HFF-Myc (cell line): ENCODE measurements at places on chromosomes 3 and 15.

DNA sequence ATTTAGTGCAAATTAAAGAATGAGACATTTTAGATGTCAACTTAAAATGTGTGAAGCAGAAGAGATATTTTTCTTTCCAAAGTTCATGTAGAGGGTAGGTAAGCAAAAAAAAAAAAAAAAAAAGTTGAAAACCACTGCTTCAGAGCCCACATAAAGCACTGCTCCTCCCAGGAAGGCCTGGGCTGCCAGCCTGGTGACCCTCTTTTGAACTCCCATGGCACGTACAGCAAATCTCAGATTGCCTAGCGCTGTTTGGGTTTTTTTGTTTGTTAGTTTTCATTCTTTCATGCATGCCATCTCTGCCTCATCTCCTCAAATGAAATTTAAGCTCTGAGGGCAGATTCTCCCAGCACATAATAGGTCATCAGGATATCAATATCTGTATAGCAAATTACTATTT is 120.1 kb downstream of the SRGAP3 start:
- DNase-seq, result no peak

DNA sequence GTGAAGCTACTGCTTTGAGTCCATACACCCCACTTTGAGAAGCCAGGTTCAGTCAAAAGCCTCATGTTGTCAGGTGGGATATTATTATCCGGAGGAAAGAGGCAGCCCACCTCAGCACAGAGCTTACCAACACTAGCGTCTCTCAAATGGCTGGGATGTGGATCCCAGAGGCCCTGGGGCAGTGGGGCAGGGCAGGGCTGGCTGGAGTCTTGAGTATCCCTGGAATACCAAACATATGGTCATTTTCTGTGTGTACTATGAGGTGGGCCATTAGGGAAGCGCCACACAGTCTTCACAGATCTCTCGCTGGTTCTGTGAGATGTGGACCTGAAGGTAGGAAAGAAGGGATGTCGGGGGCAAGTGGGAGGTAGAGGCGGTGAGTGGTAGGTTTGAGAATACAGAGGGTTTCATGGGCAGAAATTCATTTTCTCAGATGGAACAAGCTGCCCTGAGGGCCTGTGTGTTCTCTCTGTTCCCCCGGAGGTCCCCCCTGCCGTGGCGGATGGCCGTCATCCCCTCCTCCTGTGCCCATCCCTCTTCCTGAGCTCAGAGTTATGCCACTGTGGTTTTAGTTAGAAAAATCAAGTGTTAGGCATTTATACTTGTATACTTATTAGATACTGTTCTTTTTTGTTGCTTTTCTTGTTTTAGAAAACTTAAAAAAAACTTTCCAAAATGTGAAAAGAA is 66.4 kb downstream of the USP13 start:
- no peak for DNase-seq

DNA sequence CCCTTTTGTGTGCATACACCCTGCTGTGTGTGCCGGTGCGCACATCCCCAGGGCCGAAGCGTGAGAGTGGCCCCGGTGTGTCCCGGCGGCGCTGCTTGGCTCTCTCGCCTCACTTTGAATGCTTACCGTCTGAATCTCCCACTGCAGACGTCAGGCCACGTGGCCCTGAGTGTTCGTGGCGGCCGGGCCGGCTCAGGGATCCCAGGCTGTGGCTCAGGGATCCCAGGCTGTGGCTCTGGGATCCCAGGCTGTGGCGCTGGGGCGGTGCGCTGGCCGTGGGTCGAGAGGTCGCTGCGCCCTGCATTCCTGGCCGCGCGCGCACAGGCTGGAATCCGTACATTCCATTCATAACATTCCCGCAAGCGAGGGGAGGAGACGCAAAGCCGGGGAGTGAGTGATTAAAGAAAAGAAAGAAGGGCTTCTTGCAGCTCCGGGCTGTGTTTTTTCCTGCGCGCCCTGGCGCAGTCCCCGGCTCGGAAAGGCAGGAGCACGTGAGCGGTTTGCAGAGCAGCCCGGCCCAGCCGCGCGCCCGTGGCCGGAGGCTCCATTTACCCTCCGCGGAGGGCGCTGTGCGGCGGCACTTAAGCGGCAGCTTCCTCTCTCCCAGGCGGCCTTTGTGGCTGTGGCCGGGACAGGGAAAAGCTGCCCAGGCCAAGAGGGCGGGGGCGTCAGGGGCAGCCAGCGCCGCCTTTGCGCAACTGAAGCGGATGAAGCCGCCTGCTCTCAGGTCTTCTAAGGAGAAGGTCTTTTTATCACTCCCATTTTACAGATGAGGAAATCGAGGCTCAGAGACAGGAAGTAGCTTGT is 87.0 kb upstream of the ALDH1L1 start:
- peak; percentile 29 for DNase-seq

- DNase-seq, result no peak
These were observed 143.1 kb upstream of the KCNMB2 start for GRCh38 chr3:178393146-178393545.

DNA sequence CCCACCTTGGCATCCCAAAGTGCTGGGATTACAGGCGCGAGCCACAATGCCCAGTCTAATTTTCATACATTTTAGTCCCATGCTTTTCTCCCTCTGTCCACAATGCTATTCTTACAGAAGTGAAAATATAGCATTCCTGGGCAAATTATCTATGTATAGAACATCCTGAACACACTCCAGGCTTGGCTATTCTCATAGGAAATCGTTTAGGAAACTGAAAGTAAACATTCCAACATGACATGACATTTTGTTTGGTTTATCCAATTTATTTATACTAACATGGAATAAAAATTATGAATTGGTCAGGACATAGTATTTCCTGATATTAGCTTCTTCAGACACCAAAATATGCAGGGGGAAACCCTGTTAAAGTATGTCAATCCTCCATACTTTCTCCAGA is 52.6 kb downstream of the SYNM start:
- DNase-seq, result no peak

DNA sequence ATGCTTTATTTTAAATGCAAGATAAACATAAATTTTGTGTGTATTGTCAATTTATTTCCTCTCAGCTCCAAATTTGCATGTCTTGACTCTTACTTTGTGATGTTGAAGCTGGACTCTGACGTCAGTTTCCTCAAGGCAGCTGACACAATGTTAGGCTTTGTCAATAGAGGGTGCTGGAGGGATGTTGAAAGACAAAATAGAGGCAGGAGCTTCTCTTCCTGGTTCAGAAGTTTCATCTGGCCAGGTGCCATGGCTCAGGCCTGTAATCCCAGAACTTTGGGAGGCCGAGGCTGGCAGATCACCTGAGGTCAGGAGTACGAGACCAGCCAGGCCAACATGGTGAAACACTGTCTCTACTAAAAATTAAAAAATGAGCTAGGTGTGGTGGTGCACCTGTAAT is 408.6 kb downstream of the GBE1 start:
- DNase-seq, result no peak

DNA sequence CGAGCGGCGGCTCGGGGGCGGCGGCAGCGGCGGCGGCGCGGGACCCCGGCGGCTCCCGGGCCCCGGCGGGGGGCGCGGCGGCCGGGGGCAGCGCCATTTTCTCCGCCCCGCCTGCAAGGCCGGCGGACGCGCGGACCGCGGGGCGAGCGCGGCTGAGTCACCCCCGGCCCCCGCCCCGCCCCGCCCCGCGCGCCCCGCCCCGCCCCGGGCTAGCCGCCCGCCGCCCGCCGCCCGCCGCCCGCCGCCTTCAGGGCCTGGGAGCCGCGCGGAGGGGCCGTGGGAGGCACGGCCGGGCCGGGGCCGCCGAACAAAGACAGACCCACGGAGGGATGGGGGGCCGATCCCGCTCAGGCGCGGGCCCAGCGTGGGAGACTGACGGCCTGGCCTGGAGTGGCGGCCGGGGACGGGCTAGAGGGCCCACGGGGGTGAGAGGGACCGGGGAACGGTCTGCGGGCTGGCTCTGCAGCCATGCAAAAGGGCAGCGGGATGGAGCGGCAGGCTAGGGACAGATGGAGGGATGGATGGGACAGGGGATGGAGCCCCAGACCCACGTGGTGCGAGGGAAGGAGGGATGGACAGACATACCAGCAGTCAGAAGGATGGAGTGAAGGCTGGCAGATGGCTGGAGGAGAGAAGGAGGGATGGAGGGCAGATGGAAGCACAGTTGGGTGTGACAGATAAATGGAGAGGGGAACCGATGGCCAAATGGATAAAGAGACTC is at the start of gene EIF4E3:
TSS of gene EIF4E3 (minus strand) at position 132 of the 721 bp plus-strand sequence. CDS start at position 97, 35 bp downstream.
- no peak for DNase-seq

DNA sequence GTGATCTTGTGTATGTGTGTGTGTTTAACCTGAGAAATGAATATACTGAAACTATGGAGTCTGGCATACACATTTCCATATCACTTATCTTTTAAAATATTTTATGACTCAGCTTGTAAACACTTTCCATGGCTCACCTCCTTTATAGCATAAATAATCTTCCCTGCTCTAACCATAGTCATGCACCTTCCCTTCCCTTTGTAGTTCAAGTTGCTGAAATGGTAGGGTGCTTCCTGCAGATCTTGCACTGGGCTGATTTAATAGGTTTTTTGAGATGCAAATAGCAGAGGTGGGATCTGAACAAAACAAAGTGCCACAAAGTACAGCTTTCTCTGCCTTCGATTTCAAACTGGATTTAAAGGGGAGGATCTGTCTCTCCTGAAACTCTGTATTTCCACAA is 712.7 kb upstream of the LMCD1 start:
- no peak for DNase-seq

GRCh38 chr15:86659724-86660411 is 580.2 kb downstream of the AGBL1 start:
- DNase-seq, result no peak

GRCh38 chr15:90465930-90466567 is 63.7 kb upstream of the CRTC3 start:
- DNase-seq, result no peak

DNA sequence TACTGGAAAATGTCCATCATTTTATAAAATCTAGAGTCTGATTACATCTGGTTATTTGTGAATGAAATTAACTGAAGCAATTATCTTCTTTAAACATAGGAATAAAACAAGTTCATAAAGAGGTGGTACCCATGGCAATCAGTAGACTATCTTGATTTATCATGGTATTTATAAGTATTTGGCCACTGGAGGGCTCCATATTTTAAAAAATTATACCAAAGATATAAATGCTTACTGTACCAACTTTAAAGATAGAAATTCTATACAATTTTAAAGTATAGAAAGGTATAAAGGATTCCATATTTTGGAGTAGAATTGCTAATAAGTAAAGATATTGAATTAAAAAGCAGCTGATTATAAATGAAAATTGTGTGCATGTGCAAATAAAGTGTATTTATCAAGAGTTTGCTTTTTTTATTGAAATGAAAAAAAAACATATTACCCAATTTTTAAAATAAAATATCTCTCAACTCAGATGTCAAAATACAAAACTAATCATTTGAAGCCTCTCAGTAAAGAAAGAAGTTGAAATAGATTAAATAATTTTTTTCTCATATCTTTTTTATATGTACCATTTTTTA is 105.3 kb downstream of the BBX start:
- DNase-seq, result no peak

DNA sequence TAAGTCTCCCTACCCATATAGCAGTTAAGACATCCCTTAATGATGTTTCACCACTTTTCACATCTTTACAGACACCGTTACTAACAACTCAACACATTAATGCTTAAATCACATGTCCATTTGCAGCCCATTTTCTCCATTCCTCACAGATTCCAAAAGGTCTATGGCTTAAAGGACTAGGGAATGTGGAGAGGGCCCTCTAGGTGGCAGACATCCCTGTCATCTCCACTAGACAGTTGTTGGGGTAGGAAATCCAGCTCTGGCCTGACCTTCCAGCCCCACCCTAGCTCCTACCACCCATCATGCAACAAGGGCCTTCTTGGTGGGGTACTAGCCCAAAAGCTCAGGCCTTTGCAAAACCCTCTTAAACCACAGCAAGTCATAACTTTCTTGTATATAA is 25.2 kb downstream of the CPEB1 start:
- no peak for DNase-seq

DNA sequence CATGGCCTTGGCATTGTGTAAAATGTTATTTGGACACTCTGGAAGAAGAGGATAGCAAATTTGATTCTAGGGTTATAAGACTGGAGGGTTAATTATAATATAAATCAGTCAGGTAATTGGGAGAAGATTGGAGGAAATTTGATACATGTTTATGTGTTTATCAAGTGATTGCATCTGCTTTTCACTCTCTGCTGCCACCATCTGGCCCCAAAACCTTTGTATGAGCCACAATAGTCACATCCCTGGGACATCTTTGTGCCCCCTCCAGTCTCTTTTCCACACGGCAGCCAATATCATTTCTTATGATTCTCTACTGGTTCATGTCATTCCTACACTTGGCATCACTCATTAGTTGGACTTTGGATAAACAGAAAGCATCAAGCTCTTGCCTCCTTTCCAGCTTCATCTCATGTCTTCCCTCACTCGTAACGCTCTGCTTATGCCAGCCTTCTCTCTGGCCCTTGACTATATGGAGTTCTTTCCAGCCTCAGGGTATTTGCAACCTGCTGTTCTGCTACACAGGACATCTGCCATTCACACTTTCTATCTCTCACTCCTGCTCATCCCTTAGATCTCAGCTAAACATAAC is 602.3 kb upstream of the SUCLG2 start:
- DNase-seq, result no peak

- no peak for DNase-seq
These were observed 119.4 kb upstream of the NPHP3 start for GRCh38 chr3:132841621-132842020.

DNA sequence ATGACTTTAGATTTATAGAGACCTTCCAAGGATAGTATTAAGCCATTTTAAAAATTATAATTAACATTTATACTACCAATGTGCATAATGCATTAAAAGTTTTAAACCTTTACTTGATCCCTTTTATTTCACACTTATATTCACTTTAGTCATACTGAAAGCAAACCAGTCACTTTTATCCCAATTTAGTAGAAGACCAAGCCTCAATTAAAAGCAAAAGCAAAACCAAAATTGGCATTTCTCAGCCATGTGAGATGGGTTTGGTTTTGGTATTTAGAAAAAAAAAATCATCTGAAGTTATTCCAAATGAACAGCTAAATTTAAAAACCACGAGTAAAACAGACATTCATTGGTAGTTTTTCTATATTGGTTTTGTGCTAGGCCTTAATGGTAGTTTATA is 249.4 kb downstream of the LPP start:
- no peak for DNase-seq

- no peak for DNase-seq
These were observed 135.5 kb upstream of the RARB start for GRCh38 chr3:25292595-25292994.

DNA sequence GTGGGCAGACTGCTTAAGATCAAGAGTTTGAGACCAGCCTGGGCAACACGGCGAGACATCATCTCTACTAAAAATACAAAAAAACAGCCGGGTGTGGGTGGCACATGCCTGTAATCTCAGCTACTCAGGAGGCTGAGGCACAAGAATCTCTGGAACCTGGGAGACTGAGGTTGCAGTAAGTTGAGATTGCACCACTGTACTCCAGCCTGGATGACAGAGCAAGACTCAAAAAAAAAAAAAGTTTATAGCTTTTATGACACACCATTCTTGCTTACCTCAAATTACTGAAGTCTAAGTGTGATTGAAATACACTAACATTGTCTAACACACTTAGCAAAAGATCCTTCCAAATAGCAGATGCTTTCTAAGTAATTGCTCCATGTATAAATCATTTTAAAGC is 207.6 kb downstream of the STAG1 start:
- no peak for DNase-seq

GRCh38 chr3:130905551-130905950 is 11.7 kb downstream of the ATP2C1 start:
- peak; percentile 56 for DNase-seq
